ENCODE measurements at places on chromosomes 3 and 15.

- no peak for DNase-seq
Measured at GRCh38 chr3:194871864-194872668, 186.4 kb downstream of the FAM43A start.

DNA sequence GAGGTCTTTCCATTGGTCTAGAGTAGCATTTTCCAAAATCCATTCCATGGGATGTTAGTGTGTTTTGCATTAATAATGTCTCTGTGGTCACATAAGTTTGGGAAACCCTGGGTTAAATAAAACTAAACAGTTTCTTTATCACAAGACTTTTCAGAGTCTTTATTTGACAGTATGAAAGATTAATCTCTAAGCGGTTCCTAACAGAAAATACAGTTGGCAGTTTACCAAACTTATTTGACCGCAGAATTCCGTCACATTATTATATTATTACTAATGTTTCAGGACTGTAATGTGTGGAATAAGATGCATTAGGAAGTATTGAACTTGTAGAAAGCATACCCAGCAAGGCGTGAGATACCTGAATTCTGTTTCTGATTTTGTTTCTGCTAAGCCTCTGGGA is 71.5 kb upstream of the ADAMTSL3 start:
- no peak for DNase-seq

- no peak for DNase-seq
Measured at GRCh38 chr15:28105224-28105791, 6.2 kb upstream of the OCA2 start.

- DNase-seq: no peak
Measured at GRCh38 chr3:167507954-167508353, 34.1 kb upstream of the SERPINI2 start.

- no peak for DNase-seq
Measured at GRCh38 chr15:80031841-80032240, 27.6 kb upstream of the ZFAND6 start.

- no peak for DNase-seq
Measured at GRCh38 chr15:38072348-38073177, 138.1 kb downstream of the TMCO5A start.

- DNase-seq: no peak
Measured at GRCh38 chr3:184178521-184179138, 4.0 kb downstream of the AP2M1 start.

DNA sequence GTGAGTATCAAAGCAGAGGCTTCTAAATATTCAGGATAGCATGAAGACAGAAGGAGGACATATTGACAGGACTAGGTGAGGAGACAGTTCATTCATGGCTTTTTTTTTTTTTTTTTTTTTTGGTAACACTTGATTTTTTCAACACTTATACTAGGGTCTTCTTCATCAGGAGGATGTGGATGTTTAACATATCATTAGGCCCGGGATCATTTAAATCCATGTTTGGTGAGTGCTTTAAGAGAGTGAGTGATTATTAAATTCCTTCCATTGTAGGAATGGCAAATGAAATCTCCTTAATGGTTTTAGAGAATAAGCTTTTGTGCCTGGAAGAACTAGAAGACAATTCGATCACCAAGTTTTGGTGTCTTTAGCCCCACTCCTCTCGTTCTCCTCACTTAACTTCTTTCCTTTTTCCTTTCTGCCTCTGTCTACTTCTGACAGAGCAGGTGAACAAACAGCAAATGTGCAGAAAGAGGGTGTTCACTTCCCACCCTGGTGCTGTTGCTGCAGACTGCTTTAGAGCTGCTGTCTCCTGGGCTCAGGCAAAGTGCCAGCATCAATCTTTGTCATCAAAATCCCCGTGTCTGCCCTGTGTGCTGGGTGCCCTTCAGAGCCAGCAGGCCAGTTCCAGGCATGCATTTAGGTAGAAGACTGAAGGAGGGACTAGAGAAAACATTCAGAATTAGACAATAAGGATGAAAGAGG is 35.6 kb upstream of the RAB11A start:
- no peak for DNase-seq

DNA sequence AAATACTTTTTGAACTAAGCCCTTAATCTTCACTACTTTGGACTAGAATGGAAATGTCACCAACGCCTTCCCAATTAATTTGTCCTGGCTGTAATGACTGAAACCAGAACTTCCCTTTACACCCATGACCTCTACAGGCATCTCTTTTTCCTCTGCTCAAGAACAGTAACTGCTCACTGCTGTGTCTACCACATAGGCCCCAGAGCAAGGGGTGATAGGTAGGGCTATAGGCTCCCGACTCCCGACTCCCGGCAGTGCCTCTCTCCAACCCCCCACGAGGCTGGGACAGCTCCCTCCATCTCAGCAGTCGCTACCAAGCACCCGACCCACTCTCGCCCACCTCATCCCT is 384 bp upstream of the LEKR1 start:
- DNase-seq: no peak

DNA sequence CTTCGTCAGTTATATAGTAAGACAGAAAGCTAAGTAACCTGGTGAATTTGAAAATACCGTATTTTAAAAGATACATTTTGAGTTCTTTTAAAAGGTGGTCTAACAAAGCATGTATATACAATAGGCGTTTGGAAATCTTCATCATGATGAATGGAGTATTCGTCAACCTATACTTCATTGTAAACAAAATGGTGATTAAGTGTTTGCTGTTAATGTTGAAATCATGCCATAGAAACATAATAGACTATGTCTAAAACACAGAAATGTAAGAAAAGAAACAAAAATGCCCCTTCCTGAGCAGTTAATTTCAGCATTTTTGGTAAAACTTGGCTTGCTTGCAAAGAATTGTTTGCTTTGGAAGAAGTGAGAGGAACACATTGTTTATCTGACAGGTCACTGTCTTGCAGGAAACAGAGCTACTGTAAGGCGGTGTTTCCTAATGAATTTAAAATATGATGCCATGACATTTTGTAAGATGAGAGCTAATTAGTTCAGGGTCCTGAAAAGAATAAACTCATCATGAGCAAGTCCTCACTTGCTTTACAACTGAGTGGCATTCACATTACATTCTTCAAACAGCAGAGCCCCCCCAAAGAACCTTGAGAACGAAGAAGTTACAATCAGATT is 126.7 kb downstream of the SERPINI1 start:
- DNase-seq: no peak

- no peak for DNase-seq
Measured at GRCh38 chr3:74456166-74456565, 158.3 kb downstream of the CNTN3 start.

- no peak for DNase-seq
Measured at GRCh38 chr3:56904552-56905215, 102.9 kb upstream of the ARHGEF3 start.

GRCh38 chr3:132418916-132419315 is 1.6 kb downstream of the DNAJC13 start:
- DNase-seq: no peak

DNA sequence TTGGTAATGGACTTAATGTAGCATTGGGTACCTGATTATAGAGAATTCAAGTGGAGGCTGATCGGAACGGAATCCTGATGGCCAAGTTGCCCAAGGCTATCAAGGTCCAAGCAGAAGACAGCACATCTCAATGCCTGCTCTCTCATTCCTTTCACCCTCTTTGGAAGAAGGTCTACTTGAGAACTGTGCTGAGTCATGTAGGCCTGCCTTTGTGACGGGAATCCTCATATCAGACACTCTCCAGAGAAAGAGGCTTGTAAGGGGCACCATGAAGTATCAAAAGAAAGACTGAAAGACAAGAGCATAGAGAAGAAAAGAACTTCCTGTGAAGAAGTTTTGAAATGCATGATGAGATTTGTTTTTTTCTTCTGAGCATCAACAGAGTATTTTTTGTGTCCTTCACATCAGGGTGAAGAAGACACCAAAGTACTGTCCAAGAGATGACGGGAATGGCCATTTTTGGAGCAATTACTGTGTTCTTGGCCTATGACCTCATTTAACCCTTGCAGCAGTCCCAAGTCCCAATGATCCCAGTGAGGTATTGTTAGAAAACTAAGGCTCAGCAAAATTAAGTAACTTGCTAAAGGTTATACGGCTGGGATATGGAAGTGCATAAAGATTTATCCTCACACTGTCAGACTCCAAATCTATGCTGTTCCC is 13.2 kb upstream of the LARP6 start:
- no peak for DNase-seq

- no peak for DNase-seq
Measured at GRCh38 chr3:43998370-43998835, 243.3 kb upstream of the TOPAZ1 start.

- DNase-seq: no peak
Measured at GRCh38 chr15:31214864-31215489, 111.7 kb upstream of the KLF13 start.

DNA sequence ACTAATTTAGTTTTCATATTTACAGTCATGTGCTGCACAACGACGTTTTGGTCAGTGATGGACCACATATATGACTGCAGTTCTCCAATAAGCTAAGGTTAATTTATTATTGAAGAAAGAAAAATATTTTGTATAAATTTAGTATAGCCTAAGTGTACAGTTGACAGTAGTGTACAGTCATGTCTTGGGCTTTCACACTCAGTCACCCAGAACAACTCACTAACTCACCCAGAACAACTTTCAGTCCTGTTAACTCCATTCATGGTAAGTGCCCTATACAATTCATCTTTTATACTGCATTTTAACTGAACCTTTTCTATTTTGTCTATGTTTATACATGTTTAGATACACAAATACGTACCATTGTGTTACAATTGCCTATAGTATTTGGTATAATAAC is 3.8 kb upstream of the GABRR3 start:
- no peak for DNase-seq

GRCh38 chr3:143242101-143242500 is 122.5 kb downstream of the CHST2 start:
- DNase-seq: no peak
